ENCODE measurements at places on chromosomes 12 and 14.

- DNase-seq = no peak
Measured at GRCh38 chr12:112546996-112547395, 128.2 kb downstream of the PTPN11 start.

- no peak for DNase-seq
Measured at GRCh38 chr12:46915082-46915481, 89.3 kb upstream of the SLC38A4 start.

- DNase-seq = no peak
Measured at GRCh38 chr14:101025131-101025530, 121.6 kb upstream of the RTL1 start.

DNA sequence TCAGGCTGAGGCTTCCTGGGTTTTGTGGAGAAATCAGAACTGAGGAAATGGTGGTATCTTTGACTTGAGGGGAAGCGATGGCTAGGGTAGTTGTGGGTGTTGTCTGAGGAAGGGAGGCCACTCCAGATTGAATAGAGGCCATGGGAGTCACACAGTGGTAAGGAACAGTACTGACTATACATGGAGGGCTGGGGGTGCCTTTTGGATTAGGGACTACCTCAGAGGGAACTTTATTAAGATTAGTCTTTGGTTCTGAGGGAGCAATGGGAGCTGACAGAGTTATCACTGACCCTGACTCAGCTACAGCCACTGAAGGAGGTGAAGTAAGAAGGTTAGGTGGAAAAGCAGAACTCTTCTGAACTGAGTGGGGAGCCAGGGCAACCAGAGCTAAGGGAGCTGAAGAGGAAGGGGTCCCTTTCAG is 4.4 kb downstream of the NACA start:
- no peak for DNase-seq

DNA sequence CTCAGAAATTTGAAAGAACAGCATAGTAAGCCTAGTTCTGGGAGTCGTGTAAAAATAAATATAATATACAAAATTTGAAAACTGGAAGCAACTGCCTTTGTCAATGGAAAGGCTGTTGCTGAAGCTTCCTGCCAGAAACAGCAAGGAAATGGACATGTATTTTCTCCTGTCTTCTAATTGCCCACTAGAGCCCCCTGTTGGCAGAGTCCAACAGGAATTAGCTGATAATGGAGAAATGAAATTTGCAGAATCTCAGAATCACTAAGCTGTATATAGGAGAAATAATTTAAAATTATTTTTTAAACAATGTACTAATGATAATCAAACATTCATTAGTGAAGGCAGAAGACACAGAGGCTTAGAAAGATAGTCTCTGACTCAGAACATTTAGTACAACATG is 414.8 kb downstream of the SLC6A15 start:
- no peak for DNase-seq

DNA sequence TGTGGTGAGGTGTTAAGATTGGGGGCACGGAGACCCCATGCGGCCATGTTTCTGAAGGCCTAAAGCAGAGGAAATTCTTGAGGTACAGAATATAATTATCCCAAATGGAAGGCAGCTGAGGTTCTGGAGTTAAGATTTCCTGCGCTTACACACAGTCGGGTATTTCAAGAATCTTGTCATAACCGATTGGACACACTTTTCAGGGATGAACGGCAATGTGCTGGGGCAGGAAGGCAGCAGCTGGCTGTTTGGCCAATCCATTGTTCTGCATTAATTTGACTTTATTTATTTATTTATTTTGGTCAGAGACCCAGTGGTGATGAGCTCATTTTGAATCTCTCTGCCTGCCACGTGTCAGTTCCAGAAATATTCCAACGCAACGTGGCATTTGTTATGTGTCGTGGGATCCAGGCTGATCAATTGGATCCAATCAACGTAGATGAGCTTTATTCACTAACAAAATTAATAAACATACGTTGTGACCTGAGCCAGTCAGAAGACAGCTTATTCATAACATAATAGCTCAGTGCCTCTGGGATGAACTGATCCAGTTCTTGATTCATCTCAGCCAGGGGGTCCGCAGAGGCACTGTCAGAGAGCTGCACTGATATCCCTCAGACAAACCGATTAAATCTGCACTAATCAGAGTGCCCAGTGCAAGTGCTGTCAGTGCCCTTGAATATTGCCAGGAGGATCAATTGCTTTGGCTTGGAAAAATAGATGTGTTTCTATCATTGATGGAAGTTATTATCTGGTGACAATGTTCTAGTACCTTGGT is 181.0 kb downstream of the KTN1 start:
- no peak for DNase-seq

GRCh38 chr12:11555743-11556625 is 93.5 kb upstream of the ETV6 start:
- no peak for DNase-seq

DNA sequence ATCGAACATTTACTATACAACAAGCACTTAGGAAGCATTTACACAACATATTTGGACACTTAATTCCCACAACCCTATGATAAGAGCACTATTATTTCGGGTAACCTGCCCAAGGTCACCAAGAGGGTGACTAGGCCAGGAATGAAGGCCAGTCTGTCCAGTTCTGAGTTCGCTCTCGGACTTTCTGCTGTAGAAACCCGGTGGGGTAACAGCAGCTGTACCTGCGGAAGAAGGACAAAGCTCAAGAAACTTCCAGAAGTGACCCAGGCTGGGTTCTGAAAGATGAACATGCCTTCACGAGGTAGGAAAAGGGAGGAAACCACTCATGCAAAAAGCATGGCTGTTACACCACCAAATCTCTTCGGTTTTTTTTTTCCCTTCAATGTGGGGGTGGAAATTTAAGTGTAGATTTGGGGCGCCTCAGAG is 10.8 kb downstream of the PLA2G1B start:
- no peak for DNase-seq

DNA sequence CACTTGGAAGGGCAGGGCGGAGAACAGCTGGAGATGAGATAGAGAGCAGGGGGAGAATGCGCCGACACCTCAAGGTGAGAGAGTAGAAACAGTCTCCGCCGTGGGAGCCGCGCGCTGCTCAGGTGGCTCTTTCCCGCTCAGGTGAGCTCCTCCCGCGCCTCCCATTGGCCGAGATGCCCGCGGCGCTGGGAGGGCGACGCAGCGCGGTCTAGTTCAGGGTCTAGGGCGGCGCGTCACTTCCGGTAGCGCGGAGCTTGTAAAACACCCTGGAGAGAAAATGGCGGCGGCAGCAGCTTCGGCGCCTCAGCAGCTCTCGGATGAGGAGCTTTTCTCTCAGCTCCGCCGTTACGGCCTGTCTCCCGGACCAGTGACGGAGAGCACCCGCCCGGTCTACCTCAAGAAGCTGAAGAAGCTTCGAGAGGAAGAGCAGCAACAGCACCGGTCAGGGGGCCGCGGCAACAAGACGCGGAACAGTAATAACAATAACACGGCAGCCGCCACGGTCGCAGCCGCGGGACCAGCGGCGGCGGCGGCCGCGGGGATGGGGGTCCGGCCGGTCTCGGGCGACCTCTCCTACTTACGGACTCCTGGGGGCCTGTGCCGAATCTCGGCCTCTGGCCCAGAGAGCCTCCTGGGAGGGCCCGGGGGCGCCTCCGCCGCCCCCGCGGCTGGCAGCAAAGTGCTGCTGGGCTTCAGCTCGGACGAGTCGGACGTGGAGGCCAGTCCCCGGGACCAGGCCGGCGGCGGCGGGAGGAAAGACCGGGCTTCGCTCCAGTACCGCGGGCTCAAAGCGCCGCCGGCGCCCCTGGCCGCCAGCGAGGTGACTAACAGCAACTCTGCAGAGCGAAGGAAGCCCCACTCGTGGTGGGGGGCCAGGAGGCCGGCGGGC is at the start of gene LEMD3:
TSS of gene LEMD3 (plus strand) at position 264 of the 889 bp plus-strand sequence. CDS start at position 278, 14 bp downstream.
- DNase-seq = peak; percentile 91

GRCh38 chr12:109773384-109774011 is 59.7 kb downstream of the TRPV4 start:
- DNase-seq = peak; percentile 15

DNA sequence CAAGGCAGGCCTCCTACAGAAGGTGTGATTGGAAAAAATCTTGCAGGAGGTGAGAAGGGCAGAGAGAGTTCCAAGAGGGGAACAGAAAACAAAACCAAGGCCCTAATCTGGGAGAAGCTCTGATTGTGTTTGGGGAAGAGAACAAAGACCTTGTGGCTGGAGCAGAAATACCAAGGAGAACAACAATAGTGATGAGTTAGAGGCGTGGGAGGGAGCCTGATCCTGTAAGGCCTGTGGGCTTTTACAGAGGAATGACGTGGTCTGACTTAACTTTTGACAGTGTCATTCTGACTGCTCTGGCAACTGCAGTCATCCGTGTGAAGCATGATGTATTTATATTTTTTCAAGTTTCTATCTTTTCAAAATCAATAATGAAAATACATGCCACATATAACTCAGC is 200.6 kb downstream of the ANO4 start:
- DNase-seq = no peak

DNA sequence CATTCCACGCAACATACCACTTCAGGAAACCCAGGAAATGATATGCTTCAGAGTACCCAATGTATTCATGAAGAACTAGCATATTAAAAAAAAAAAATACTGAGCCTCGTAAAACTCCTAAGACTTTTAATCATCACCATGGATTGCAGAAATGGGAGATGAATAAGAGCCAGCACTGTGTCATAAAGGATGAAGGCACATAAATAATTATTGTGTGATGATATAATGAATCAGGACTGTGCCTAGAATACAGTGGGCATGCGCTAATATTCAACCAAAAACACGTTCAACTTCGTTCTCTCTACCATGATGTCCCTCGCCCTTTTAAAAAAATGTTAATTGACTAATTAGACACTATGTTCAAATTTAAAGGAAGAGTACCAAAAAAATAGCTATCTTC is 68.7 kb downstream of the CIT start:
- no peak for DNase-seq

- DNase-seq = no peak
Measured at GRCh38 chr12:122747224-122748135, 5.1 kb upstream of the DENR start.

- DNase-seq = no peak
Measured at GRCh38 chr12:10182354-10183049, 3.7 kb downstream of the TMEM52B start.

GRCh38 chr12:51263341-51263740 is 6.9 kb downstream of the SMAGP start:
- no peak for DNase-seq

GRCh38 chr12:6167327-6168280 is 32.6 kb upstream of the CD9 start:
- DNase-seq = no peak

DNA sequence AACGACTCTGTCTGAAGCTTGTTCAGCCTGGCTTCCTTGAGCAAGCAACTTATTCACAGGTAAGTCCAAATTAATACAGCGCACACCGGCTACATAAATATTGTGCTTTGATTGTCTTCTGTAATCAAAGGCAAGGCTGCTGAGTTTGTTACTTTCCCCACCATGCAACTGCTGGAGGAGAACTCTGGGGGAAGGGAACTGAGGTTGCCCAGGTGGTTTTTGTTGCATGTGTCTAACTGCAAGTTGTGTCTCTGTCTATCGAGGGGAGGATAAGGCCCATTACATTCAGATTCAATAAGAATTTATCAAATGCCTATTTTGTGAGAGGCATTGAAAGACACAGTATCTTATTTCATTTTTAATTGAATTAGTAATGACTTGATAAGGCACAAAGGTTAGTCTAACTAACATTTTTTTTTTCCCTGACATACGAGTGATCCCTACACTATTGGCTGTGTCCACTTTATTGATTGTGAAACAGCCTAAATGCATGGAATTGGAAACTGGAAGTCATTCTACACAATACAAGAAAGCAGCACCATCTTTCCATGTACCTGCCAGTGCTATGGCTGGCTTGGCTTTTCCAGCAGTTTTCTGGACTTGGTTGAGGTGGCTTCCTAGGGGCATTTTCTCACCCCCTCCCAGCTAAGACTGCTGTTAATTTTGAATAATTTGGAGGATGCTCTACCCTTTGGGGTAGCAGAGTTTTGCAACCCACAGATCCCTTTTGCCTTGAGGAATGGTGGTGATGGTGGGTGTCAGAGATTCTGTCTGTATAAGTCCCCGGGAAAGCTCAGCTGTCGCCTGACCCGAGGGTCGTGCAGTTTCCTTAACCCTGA is 951 bp upstream of the CHST11 start:
- DNase-seq = no peak

GRCh38 chr12:59597385-59597781 is 1.6 kb downstream of the SLC16A7 start:
- no peak for DNase-seq

GRCh38 chr12:94658931-94659330 is 8.6 kb upstream of the TMCC3 start:
- DNase-seq = no peak

DNA sequence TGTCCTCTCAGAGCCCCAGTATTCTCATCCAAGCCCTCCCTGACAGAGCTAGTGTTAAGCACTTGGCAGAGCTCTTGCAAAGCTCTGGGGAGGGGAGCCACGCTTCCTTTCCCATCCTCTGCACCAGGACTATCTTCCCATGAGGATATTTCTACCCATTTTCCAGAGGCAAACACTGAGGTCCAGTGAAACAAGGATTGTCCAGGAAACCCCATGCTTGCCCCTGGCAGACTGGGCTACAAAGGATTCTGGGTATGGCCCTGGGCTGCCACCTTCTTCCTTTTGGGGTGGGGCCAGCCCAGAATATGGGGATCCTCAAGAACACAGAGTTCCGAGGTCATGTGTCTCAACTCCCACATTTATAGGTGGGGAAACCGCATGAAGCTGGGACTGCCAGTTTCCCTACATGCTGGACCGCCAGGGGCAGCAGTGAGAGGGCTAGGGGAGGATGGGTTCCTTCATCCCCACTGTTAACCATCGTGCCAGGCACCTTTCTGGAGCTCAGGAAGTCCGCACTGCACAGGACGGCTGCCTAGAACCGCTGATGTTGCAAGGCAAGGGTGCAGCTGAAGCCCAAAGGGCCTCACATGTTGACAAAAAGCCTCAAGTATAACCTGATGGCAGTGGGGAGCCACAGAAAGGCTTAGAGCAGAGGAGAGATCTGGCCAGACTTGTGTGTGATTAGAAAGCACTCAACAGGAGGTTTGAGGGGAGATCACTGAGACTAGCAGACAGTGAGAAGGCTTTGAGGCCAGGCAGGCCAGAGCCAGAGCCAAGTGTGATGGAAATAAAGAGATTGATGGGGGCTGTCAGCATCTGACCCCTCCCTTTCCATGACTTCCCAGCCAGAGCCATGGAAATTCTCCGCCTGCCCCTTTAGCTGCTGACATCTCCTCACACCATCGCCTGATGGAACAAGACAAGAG is 5.5 kb upstream of the CCDC85C start:
- no peak for DNase-seq

- no peak for DNase-seq
Measured at GRCh38 chr12:14310866-14311265, 54.6 kb upstream of the ATF7IP start.

DNA sequence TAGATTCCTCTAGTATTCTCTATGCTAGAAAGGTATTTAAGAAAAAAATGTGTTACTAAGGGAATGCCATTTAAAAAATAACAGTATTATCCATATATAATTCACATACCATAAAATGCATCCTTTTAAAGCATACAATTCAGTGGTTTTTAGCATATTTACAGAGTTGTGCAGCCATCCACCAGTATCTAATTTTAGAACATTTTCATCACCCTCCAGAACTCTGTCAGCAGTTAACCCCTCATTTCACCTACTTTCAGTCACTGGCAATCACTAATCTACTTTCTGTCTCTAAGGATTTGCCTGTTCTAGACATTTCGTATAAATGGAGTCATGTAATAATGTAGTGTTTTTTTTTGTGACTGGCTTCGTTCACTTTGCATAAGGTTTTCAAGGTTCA is 33.4 kb downstream of the TBC1D15 start:
- no peak for DNase-seq

GRCh38 chr12:80849337-80849736 is 88.4 kb downstream of the LIN7A start:
- no peak for DNase-seq

GRCh38 chr14:72498646-72499045 is 395.3 kb downstream of the DPF3 start:
- DNase-seq = no peak

Data from NCI-H526 treated with DMSO at 0.1 percent for 48 hours (cell line).